ENCODE measurements at places on chromosomes 2 and 18.

GRCh38 chr18:52435301-52435700, 95.3 kb downstream of the DCC start:
- no peak for DNase-seq

DNA sequence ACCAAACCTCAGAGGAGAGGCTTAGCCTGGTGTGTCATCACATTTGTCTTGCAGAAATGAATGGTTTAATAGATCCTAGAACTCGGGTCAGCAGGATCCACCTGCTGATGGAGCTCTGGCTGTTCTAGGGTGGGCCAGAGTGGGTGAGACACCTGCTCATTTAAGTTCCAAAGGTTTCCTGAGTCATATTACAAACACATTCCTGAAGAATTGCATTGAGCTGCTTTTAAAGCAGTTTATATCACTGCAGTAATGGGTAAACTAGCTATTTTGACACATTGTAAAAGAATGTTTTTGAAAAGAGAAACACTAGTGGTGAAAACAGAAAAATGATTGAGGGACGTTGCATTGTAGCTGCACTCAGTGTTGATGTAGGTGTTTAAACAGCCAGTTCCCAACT, 175.3 kb upstream of the TCF4 start:
- DNase-seq, result no peak

DNA sequence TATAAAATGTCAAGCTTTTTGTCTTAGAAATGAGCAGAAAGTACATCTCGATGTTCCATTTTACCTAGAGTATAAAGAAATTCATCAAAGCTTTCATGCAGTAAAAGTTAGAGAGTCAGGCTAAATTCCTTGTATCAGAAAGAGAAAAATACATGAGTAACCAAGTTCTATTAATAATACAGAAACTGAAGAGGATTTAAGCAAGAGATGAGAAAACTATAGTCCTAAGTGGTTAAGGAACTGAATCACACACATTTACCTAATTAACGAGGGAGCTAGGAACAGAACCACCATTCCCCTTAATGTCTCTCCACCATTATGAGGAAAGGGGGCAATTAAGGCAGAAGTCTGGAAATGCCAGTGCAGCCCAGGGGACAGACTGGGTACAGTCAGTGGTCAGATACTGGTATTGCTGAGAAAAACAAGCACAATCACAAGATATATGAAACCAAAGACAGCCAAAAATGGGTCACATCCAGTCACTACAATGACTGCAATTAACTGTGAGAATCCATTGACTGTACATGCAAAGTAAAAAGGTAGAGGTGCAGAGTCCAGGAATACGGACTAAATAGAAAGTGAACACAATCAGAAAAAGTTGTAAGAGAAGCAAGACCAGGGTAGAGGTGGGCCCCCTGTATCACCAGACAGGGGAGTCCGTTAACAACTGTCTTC, 23.9 kb downstream of the MAP4K3 start:
- DNase-seq, result no peak

GRCh38 chr18:79169958-79170555, 100.9 kb downstream of the ATP9B start:
- no peak for DNase-seq

- DNase-seq, result no peak
Observed at GRCh38 chr18:8065284-8065683, 498.2 kb downstream of the PTPRM start.

GRCh38 chr2:38499548-38500282, 103.0 kb downstream of the HNRNPLL start:
- DNase-seq, result no peak

DNA sequence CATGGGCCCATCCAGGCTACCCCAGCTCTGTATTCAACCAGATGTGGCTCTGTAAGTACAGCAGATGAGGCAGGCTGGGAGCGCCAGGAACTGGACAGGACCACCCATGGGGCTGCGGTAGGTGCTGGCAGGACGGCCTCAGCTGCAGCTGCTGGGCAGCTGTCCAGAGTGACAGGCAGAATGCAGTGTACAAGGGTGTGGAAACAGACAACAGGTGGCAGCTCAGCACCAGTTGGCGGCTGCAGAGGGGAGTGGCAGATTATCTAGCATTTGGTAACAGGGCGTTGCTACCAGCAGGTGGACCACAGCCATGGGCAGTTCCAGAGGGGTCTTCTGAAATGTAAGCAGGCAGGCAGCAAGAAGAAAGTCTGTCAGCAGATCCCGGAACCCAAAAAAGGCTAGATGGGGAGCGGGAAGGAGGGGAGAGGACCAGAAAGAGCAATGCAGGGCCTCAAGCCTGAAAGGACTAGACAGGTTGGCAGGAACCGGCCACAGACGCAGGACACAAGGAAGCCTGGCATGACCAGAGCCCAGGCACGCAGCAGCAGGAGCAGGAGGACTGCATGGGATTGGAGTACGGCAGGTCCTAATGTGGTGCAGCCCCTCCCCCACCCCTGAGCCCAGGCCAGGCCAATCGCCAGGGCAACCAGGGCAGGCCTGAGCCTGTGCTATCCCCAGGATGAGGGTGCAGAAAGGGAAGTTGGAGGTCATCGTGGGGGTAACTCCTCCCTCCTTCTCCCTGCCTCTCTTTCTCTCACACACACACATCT, 24.7 kb downstream of the PKDCC start:
- DNase-seq, result no peak

GRCh38 chr2:68970566-68971265, 3.7 kb upstream of the GKN1 start:
- no peak for DNase-seq

DNA sequence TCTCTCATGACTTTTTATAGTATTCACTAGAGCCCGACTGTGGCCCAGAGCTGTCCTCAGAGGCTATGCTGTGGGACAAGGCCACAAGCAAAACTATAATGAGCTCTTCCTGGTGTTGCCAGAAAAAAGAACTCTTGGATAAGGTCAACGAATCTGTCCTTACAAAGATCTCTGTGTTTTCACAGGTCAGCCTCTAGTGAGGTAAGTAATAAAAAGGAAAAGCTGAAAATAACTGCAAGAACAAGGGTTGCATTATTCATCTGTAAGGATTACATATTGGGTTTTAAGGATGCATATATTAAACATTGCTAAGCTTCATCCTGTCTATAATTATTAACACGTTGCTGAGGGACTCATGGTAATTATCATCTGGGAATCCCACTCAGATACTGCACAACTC, 62.8 kb upstream of the ATL2 start:
- no peak for DNase-seq

DNA sequence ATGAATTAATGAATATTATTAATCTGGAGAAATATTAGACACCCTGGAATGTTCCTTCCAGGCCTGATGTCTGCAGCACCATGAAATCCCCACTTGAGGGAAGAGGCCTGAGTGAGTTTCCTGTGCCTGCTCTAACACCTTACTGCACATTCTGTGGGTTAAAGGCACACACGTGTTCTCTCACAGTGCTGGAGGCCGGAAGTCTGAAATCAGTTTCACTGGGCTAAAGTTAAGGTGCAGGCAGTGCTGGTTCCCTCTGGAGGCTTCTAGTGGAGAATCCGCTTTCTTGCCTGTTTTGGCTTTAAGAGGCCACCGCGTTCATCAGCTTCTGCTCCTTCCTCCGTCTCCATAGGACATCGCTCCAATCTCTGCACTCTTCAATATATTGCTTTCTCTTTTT, 48.7 kb downstream of the ACKR3 start:
- DNase-seq, result no peak

- DNase-seq, result no peak
Observed at GRCh38 chr2:197513915-197514314, 2.0 kb upstream of the MOB4 start.
